ENCODE measurements at places on chromosomes 6 and 20.

DNA sequence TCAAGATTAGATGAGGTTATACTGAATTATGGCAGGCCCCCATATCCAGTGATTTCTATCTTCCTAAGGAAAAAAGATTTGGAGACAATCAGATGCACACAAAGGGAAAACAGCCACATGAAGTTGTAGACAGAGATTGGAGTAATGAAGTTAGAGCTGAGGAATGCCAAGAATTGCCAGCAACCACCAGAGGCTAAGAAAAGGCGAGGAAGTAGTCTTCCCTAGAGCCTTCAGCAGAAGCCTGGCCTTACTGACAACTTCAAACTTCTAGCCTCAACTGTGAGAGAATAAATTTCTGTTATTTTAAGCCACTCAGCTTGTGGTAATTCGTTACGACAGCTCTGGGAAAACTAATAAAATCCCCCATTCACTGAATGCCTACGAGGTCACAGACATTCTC is 473.9 kb downstream of the COL12A1 start:
- no peak for DNase-seq

DNA sequence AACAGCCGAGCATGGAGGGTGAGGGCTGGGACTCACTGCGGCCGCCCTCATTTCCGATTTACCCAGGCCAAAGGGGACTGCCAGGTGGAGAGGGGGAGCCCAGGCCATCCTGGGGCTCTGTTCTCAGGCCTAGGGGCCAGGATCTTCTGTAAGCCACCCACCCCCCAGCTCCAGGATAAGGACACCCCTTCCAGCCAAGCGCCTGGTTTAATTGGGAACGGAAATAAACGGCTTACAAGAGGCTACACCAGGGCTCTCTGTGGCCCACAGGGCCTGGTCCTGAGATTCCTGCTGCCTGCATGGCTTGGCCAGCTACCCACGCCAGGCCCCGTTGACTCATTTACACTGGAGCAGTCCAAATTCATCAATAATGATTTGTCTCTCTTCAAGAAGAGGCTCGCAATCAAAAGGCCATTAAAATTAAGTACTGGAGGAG is 68.1 kb upstream of the TOP1 start:
- no peak for DNase-seq

DNA sequence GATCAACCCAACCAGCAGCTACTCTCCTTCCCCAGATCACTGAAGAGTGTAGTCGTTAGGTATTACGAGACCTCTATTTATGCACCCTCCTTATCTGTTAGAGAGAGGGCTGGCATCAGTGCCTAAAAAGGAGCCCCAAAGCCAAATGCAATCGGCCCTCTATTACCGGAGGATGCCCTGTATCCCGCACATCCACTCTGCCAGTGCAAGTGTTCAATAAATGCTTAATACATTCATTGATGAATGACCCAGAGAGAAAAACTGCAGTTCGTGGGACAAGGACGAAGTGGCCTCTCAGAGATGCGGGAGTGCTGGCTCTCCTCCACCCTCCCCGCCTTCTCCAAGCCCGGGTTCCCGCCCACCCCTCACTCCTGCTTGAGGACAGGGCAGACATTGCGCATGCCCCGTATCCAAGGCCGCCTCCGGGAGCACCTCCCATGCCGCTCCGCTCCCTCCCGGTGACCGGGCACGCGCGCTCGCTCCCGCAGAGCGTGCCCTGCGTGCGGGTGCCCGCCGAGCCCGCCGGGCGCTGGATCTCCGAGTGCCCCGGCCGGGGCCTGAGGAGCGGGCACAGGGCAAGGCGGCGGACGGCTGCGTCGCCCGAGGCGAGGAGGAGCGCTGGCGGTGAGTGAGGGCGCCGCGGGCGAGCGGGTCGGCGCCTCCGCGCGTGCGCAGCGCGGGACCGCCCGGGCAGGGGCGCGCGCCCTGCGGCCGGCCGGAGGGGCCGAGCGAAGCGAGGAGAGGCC is 27.2 kb upstream of the BTBD3 start:
- DNase-seq: no peak

GRCh38 chr6:4088704-4089103 is 9.8 kb upstream of the FAM217A start:
- DNase-seq: no peak

DNA sequence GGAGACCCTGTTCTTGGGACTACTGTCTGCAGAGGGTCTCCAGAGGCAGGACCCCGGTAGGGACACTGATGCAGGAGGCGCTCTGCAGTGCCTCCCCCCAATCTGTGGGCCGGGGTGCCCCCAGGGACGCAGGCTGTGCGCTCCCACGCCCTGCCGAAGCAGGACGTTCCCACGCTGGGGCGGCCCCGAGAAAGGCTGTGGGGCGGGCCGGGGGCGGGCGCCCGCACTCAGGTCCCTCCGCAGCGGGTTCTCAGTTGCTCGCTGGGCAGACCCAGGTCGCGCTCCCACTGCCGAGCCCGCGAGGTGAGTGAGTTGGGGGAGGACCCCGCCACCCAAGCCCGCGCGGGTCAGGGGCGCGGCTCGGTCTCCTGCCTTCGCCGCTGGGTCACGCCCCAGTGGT is at the start of gene COX4I2:
Gene COX4I2, plus strand, starts transcription at position 253 of the 400 bp plus-strand sequence. CDS start 1,106 bp downstream, outside the sequence.
- DNase-seq: no peak

- no peak for DNase-seq
Measured at GRCh38 chr20:22490287-22491193, 93.8 kb downstream of the FOXA2 start.

DNA sequence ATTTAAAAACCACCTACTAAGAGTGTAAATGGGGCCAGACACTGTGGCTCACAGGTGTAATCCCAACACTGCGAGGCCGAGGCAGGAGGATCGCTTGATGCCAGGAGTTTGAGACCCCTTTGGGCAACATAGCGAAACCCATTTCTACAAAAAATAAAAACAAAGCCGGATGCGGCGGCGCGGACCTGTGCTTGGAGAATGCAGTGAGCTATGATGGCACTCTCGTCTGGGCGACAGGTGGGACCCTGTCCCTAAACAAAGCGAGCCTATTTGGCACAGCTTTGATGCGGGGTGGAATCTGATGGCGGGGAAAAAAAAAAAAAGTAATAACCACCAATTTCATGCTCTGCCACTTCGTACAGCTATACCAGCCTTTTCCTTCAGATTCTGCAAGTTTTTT is 1.1 kb downstream of the TCP1 start:
- DNase-seq: no peak

DNA sequence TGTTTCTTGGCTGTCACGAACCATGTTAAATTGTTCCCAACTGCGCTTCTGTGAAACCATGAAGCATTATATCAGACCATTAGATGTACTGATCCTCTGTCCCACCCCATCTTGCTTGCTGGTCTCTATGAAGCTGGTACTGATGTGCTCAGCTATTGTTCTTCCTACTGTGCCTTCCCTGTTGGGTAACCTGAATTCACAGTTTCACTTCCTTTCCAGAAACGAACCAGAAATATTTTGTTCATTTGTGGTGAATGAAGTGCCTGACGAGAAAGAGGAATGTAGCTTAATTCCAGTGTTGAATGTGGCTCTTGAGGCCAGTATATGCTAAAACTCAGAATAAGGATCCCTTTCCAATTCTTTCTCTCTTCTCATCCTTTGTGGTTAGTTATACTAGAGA is 58.1 kb upstream of the SNAP91 start:
- no peak for DNase-seq

DNA sequence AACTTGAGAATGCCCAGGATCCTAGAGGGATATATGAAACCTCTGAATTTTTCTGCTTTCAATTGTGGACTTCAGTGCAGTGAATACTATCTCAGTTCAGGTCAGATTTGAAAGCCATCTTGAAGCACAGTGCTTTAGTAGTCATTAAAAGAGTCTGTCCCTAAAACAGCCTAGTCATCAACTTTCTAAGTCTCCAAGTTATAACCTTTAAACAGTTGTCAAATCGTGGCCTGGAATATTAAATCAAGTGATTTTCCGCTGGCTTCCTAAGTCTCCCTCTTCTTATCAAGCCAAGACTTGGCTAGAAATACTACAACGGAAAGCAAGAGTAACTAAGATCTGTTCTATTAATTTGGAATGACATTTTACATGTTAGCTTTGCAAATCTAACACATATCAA is 45.8 kb downstream of the SCML4 start:
- DNase-seq: no peak

GRCh38 chr6:113629975-113630737 is 227.0 kb upstream of the MARCKS start:
- DNase-seq: no peak

DNA sequence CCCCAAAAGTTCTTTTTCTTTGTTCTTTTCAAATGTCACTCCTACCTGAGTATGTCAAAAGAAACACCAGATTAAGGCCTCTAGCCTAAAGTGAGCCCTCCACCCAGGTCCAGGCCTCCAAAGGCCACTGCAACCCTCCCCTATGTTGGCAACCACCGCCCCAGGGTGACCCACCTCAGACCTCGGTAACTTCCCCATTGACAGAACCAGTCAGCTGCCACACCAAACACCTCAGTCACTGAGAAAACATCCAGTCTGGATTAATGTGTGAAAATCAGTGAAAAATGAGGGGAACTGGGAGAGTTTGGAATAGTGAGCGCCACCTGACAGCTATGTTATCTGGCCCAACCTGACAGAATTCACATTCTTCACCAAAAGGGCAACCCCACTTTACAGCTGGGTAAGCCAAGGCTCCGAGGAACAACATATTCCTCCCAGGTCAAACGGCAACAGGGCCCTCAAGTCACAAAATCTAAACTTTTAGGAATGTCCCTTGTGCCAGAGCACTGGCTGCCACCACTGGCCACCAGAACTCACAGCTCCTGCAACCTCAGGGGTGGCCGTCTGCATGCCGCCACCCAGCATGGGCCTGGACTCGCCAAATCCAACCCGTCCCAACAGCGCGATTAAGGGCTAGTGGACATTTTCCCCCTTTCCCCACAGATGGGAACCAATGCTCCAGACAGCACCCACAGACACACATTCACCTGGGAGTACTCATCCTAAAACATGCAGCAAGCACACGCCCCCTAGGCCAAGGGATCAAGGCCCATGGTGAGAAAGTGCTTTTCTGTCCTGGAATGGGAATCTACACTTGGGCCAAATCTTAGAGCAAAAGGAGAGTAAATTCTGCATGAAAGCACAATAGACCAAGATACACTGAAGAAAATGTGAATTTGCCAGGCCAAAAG is 4.8 kb downstream of the TAF4 start:
- DNase-seq: no peak

DNA sequence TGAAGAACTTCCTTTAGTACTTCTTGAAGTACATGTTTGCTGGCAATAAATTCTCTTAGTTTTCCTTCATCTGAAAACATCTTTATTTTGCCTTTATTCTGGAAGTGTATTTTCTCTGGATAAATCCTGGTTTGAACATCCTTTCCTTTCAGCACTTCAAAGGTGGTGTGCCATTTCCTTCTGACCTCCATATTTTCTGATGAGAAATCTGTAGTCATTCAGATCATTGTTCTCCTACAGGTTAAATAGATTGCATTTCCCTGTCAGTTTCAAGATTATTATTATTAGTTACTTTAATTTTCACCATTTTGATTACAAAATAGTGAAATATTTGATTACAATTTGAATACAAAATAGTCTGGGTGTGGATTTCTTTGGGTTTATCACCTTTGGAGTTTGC is 134.5 kb downstream of the CDH26 start:
- DNase-seq: no peak

DNA sequence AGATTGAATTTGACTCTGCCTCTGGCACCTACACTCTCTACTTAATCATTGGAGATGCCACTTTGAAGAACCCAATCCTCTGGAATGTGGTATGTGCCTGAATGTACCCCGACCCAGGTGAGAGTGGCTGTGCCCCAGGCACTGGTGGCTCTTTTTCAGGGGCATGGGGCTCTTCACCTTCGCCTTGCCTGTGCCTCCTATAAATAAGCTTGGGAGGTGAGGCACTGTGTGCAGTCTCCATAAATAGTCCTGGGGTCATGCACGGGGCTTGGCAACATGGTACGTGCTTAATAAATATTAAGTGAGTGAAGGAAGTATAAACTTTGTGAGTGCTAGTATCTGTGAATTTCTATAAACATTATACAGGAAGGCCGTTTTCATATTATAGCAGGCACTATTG is 33.0 kb downstream of the GHRH start:
- no peak for DNase-seq

All from stimulated activated CD8-positive, alpha-beta memory T cell treated with anti-CD3 and anti-CD28 coated beads, Interleukin-15, amount 100 ng/mL, for 1 hour (primary cell).